ENCODE measurements at places on chromosomes 2 and 18.

DNA sequence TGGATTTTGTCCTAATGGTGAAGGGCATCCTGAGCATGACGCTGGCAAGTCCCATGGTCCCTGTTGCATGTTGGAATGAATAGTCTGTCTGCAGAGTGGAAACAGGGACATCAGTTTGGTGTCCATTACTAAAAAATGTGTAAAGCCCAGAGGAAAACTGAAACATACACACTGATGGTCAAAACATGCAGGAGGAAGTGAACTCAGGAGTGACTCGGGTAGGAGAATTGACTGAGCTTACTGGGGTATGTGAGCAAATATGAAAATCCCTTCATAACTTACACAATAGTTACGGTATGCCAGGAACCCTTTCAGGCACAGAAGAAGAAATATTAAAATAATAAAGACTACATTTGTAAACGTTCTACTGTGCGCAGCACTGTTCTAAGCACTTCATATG is 5.6 kb upstream of the SOX11 start:
- DNase-seq, result no peak

DNA sequence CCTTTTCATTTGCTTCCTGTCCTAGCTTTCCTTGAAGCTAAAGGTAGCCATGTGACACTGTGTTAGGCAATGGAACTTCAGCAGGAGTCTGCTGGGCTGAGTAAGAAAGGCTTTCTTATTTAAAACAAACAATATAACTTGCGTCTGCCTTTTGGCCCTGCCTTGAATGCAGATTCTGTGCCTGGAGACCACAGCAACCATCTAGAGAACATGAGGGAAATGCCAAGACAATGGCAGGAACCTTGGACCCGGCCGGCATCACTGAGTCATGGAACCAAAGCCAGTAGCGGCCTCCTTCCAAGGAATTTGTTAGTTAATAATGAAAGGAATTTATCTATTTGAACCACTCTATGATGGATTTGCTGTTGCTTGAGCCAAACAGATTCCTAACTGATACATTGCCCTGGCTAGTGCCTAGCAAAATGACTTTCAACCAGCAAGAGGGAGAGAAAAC is 207.5 kb upstream of the EPHA4 start:
- no peak for DNase-seq

- DNase-seq, result no peak
Measured at GRCh38 chr18:56157541-56157940, 480.9 kb downstream of the TXNL1 start.

DNA sequence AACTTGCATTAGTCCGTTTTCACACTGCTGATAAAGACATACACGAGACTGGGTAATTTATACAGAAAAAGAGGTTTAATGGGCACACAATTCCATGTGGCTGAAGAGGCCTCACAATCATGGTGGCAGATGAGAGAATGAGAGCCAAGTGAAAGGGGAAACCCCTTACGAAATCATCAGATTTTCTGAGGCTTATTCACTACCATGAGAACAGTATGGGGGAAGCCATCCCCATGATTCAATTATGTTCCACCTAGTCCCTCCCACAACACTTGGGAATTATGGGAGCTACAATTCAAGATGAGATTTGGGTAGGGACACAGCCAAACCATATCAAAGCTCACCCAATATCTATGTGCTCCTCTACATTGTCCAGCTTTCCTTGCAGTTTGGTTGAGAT is 16.0 kb upstream of the SERPINE2 start:
- no peak for DNase-seq

DNA sequence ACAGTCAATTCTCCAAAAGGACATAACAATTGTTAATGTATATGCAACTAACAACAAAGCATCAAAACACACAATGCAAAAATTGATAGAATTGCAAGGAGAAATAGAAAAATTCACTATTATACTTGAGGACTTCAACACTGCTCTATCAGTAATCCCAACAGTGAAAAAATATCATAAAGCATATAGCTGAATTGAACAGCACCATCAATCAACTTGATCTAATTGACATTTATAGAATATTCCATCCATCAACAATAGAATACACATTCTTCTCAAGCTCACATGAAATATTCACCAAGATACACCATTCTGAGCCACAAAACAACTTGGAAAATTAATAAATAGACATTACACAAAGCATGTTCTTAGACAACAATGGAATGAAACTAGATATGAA is 60.1 kb upstream of the ASXL3 start:
- DNase-seq, result no peak

GRCh38 chr2:28601616-28602015 is 105.8 kb downstream of the PLB1 start:
- no peak for DNase-seq

- no peak for DNase-seq
Measured at GRCh38 chr2:72669121-72669520, 156.7 kb downstream of the EXOC6B start.

- no peak for DNase-seq
Measured at GRCh38 chr2:45889620-45890370, 238.3 kb downstream of the PRKCE start.

- no peak for DNase-seq
Measured at GRCh38 chr2:36461039-36461681, 105.6 kb downstream of the CRIM1 start.

DNA sequence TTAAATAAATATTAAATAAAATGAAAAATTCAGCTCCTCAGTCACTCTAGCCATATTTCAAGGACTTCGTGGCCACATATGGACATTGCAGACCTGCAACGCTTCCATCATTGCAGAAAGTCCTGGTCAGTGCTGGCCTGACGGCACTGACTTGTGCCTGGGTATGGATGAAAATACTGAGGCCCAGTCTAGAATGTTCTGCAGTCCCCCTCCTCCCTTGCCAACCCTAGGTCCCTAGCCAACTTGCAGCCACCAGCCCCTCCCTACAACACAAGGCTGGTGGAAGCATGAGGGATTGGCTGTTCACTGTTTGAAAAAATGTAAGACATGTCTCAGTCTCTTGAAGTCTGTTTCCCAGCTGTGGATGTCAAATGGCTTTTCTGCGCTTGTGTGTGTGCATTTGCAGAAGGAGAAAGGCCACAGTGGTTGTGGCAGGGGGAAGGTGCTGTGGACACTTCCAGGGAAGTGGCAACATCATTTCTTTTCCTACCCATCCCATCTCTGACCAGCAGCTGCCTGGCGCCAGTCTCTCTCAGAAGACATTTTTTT is 9.9 kb downstream of the IGFBP5 start:
- no peak for DNase-seq

DNA sequence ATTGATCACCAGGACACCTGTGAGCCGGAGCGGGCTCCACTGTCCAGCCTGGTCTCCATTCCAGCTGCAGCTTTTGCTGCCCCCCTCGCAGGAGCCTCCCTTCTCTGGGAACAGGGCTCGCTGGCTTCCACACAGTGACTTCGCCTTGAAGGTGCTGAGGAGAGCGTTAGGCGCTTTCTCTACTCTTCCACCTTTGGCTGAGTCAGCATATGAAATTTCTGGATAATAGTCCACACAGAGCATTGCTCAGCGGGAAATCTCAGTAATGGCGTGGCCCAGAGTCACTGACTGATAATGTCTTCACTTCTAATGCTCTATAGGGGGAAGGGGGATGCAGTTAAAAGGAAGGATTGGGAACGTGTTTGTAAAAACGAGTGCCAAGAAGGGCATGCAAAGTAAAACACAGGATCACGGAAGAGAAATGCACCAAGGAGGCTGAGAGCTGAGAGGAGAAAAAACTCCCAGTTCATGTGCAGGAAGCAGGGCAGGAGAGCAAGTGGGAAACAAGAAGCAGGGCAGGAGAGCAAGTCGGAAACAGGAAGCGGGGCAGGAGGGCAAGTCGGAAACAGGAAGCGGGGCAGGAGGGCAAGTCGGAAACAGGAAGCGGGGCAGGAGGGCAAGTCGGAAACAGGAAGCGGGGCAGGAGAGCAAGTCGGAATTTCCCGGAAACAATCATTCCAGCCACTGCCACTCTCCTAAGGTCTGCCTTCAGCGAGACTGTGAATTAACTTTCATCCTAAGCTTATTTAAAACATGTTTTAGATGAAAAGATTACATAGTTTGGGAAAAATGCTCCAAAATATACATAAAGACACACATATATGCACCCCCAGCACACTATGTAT is 77.7 kb downstream of the MYT1L start:
- DNase-seq, result no peak
